ENCODE measurements at places on chromosomes 11 and 22.

DNA sequence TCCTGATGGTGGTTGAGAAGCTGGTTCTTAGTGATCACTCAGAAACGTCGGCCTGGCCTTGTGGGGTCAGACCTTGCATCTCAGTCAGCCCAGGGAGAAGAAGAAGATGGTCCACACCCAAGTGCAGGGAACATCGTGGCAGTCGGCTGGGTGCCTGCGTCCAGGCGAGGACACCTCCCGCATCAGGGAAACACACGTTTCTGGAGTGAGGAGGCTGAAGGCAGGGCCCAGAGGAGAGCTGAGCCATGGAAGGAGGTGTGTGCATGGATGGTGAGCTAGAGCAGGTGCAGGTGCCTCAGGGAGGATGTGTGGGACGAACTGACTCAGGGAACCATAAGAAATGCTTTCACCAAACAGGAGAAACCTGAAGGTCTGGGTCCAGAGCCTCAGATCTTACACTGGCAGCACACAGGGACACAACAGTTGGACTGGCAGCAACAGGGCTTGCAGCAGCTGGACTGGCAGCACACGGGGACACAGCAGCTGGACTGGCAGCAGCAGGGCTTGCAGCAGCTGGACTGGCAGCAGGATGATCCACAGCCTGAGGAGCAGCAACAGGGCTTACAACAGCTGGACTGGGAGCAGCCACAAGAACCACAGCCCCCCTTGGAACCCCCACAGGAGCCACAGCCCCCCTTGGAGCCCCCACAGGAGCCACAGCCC, 632 bp downstream of the KRTAP5-2 start:
- DNase-seq, result no peak

DNA sequence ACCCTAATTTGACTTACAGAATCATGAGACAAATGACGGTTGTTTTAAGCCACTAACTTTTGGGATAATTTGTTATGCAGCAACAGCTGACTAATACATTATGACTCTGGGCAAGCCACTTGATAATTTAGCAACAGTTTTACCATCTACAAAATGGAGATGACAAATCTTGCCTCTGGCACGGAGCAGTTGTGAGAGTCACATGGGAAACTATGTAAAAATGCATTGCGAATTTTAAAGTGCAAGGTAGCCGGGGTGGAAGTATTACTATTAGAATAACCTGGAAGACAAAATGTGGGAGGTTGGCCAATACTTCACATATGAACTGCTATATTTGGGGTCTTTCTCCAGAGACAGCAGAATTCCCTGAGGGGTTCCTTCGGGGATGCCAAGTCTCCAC, 328.7 kb downstream of the CTTN start:
- DNase-seq, result no peak

DNA sequence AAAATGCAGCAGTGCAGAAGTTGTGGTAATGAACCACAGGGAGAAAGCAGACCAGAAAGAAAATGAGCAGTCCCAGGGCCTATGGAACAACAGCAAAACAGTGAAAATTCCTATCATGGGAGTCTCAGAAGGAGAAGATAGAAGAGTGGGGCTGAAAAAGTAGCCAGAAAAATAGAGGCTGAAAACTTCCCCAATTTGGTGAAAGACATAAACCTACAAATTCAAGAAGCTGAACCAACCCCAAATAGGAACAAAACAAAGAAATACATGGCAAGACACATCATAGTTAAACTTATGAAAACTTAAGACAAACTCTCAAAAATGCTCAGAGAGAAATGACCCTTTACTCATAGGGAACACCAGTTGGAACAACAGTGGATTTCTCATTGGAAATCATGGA, 11.4 kb downstream of the FGF19 start:
- no peak for DNase-seq

- DNase-seq, result peak; percentile 33
Observed at GRCh38 chr22:41976070-41976901, 7.0 kb downstream of the SEPTIN3 start.

GRCh38 chr11:123158033-123159003, 36.7 kb downstream of the CLMP start:
- no peak for DNase-seq

DNA sequence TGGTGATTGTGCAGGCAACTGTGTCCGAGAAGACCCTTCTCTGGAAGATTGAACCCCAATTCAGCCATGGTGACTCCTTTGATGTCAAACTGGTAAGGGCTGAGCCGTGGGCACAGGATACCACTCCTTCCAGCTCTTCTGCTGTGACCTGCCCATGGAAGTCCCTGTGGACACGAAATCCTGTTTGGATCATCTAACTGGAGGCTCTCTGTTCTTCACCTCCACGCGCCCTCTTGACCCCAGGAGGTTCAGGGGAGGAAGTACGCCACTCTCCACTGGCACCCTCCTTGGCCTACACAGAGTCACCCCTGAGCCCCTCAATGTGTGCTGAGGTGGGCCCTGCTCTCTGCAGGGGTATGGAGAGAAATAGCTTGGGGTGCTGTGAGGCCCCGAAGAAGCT, 810 bp downstream of the ISX start:
- no peak for DNase-seq

GRCh38 chr11:9687711-9688477, 24.0 kb downstream of the SWAP70 start:
- DNase-seq, result no peak

DNA sequence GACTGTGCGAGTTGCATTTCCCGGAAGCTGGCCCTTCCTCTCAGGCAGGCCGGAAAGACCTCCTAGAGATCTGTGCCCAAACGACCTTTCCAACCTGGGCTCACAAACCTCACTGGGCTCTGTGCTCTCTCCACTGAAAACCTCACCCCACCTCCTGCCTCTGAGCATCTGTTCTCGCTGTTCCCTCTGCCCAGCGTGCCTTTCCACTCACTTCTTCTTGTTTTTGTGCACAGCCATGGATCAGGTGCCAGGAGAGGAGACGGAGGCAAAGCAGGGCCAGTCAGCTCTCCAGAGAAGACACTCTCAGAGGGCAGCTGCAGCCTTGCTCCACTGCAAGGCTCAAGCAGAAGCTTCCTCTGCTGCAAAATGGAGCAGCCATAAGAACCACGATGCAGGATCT, 10.9 kb upstream of the CPT1A start:
- DNase-seq, result no peak

- no peak for DNase-seq
Observed at GRCh38 chr11:113729456-113729855, 23.3 kb upstream of the TMPRSS5 start.

- DNase-seq, result no peak
Observed at GRCh38 chr11:72781313-72782080, 12.3 kb downstream of the STARD10 start.

DNA sequence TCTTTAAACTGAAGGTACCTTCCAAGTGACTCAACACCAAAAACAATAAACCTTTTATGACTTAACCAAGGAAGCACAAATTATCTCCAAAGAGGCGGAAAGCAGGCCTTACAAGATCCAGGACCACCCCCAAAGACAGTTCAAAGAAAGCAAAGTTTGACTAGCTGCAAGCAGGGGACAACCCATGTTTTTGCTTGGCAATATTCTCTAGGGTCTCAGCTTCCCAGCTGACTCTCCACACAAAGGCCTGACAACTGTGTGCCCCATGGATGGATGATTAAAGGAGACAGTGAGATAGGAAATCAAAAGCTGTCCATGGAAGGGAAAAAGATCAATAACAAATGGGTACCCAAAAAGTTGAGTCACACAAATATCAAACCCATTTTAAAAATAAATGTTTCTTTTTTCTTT, 232.2 kb downstream of the DDX10 start:
- DNase-seq, result no peak

DNA sequence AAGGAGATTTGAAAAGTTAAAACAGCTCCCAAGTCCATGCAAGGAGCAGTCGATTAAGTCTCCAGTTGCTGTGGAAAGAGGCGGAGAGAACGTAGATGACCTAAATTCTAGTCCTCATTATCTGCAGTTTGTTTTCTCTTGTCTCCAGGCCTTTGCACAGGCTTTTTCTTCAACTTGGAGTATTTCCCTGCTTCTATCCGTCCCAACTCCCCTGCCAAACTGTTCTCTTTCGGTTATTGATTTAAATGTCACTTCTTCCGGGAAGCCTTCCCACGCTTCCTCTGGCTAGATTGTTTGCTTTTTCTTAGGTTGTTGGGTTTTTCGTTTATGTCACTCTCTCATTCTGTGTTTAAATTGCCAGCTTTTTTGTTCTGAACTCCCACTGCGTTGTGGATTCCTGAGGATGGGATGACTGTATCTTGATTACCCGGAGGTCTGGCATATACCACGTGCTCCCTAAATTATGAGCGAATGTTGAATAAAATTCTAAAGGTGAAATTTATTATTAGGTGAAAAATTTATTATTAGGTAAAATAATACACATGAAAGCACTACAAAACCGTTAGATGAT, 463 bp downstream of the TMEM126B start:
- DNase-seq, result no peak

DNA sequence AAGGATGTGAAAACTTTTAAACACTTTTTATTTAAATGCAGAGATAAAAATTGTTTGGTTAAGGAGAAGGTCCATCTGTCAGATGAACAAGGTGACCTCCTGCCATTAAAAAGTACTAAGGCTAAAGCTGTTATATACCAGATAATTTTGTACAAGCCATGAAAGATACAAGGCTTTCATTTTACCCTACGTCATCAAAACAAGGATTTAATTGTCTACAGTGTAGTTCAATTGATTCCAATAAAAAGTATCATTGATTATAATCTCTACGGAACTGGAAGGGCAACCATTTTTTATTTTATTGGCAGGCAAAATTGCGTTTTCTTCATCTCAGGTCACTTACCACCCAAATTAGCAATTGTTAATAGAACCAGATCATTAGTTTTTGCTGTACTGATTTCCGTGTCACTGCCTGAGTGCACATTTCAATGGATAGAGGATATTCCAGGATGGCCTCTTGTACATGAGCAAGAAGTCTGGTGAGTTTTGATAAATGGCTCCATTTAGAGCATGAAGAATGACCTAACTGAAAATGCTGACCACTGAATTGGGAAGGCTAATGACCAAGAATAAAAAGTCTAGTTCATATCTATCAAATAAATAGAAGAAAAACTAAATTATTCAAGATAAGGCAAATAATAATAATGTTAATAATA, 564.9 kb downstream of the JRKL start:
- no peak for DNase-seq

DNA sequence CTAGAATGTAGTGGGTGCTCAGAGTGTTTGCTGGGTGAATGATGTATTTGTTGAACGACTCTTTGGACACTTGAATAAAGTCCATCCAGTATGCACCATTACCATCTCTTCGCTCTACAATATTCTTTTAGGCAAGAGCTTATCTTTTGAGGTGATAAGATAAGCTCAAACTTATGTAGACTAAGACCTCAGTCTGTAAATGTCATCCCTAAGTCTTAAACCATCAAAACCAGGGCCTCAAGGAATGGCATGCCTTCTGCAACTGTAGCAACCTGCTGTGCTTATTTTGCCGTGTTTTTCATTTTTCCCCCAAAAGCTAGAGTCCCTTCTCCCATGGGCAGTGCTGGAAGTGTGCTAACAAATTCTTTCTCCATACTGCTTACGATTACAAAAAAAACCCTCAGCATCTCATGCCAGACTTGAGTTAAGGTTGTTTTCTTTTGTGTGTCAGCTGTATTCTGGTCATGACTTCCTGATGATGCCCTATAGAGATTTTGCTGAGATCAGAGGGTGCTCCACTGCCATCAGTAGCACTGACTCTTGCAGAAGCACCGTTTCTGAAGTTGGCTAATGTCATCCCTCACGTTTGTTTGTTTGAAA, 27.8 kb downstream of the LIMK2 start:
- DNase-seq, result no peak

DNA sequence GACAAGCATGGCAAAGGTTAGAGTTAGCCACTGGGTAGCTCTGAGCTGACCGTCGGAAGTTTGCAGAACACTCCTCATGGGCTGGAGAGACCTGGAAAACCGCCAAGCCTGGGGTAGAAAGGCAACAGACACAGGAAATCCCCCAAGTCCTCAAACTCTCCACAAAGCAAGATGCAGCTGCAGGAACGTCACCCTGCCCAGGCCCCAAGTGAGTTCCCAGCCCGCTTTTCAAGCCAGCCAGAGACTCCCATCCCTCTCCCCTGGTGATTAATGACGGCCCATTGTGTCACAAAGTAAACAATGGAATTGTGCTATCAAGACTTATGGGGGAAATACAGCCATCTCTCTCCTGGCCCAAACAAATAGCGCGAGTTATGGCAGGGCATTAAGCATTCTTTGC, 633.0 kb downstream of the TBC1D22A start:
- no peak for DNase-seq

GRCh38 chr11:130516554-130517505, 68.4 kb downstream of the ADAMTS15 start:
- no peak for DNase-seq

- DNase-seq, result no peak
Observed at GRCh38 chr22:27993774-27994350, 74.8 kb upstream of the PITPNB start.

- DNase-seq, result no peak
Observed at GRCh38 chr11:125886997-125887372, 483 bp upstream of the HYLS1 start.

DNA sequence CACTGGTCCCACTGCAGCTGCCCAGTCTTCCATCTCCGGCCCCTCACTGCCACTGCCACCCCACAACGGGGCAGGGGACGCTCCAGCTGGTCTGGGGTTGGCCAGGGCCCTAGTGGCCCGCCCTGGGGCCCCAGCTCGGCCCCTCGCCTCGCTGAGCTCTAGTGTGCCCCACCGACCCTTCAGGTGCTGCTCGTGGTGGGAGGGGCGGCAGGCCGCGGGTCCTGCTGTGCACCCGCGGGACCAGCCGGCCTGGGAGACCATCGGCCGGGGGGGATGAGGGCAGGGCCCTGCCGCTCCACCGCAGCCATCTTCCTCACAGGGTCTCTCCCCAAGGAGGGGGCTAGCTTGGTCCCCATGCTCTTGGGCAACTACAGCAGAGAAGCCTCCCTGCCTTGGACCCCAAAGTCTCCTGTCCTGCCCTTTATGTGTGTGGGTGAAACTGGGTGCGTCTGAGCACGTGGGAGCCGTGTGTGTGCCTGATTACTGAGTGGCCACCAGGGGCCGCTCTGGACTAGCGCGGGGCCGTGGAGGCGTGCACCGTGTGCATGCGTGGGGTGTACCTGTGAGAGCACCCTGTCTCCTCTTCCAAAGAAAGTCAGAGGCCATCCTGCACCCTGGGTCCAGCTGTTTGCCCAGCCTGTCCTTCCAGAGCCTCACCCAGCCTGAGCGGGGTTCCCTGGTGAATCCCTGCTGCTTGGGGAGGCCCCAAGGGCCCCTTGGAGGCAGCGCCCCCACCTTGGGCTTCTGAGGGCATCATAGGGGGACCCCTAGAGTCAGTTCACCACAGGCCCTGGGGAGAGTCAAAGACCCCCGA, 6.0 kb upstream of the ACR start:
- peak; percentile 51 for DNase-seq

DNA sequence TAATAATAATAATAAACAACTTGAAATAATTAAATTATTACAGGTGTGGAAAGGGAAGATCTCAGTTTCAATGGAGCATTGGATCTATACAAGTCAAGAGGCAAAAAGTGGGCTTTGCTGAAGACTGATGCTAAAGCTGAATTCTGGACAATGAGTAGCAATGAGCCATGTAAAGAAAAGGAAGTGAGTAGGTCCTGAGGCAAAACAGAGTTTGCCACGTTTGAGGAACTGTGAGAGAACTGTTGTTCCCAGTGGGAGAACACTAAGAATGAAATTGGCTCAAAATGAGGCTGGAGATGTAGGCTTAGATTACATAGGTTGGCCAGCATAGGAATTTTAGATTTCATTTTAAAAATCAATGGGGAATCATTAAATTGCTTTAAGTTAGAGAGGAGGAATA, 33.9 kb upstream of the TEAD1 start:
- DNase-seq, result no peak

Measured in nucleus accumbens (tissue), 56 donors.